ENCODE measurements at places on chromosomes 5 and 9. TPM values are rescaled to one million over a fixed set of nuclear protein-coding genes. Genes with fewer than 3 reads are reported as not detected.

Gene FAM81B
- total RNA-seq: not detected

Gene C5orf52
- total RNA-seq: not detected

Gene ADRA1B
- total RNA-seq: not detected

Gene SPATA31E1
- not detected for total RNA-seq

Gene EGFL7
- total RNA-seq: 47.0 TPM

Gene PRRX2
- 0.49 TPM for total RNA-seq

Gene SPAG8
- total RNA-seq: 1.3 TPM

GRCh38 chr9:35414889-35415288 lies 75.0 kb upstream of the RUSC2 start:
- no peak overlapping the region for H3K4me3 ChIP-seq
- no peak overlapping the region for H3K27ac ChIP-seq
- DNase-seq: no peak
- H3K36me3 ChIP-seq: no peaks in the 10 kb centered on the region

- H3K36me3 ChIP-seq: no peaks in the 10 kb centered on the region
- peak; percentile 80 for DNase-seq
- peak overlapping the region; percentile 16 for H3K27ac ChIP-seq
- H3K27me3 ChIP-seq: no peaks in the 10 kb centered on the region
These were observed 6.2 kb downstream of the PDLIM4 start for GRCh38 chr5:132263548-132264261.

GRCh38 chr9:4691795-4692194 lies 12.4 kb downstream of the CDC37L1 start:
- no peak overlapping the region for H3K4me3 ChIP-seq
- H3K36me3 ChIP-seq: peaks cover 62% of the 10 kb centered on the region
- H3K4me1 ChIP-seq: peaks cover 37% of the 10 kb centered on the region
- peak overlapping the region; percentile 6 for H3K27ac ChIP-seq

- H3K27ac ChIP-seq: peak overlapping the region; percentile 76
- H3K27me3 ChIP-seq: no peaks in the 10 kb centered on the region
- peaks cover 39% of the 10 kb centered on the region for H3K4me1 ChIP-seq
- no peak overlapping the region for H3K4me3 ChIP-seq
- no peaks in the 10 kb centered on the region for H3K36me3 ChIP-seq
These were observed 13.4 kb upstream of the TNIP1 start for GRCh38 chr5:151094030-151094851.

DNA sequence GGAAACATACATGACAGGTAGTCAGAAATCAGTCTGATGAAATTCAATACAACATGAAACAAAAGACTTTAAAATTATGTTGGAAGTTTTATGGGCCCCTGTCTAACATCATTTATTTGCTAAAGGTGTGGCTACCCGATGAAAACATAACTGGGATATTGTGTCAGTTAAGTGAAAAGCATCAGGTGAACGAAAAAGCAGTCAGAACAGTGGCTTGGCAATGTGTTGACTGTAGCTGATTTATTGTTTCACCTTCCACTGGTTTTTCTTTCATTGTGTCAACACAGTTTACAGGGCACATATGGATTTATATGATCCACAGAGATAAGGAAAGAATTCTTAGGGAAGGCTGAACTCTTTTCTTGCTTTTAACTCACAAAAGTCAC lies 429.6 kb upstream of the ZNF608 start:
- DNase-seq: no peak
- no peak overlapping the region for H3K27ac ChIP-seq
- H3K36me3 ChIP-seq: no peaks in the 10 kb centered on the region
- no peak overlapping the region for H3K4me3 ChIP-seq
- H3K4me1 ChIP-seq: no peaks in the 10 kb centered on the region

- no peaks in the 10 kb centered on the region for H3K36me3 ChIP-seq
- no peak overlapping the region for H3K27ac ChIP-seq
- no peak overlapping the region for H3K4me3 ChIP-seq
- DNase-seq: no peak
- no peaks in the 10 kb centered on the region for H3K27me3 ChIP-seq
These were observed 325.8 kb upstream of the RIOK2 start for GRCh38 chr5:97508864-97509263.
